H4 (cell line): ENCODE measurements at places on chromosomes 5 and 9. TPM values are rescaled to one million over a fixed set of nuclear protein-coding genes. Genes with fewer than 3 reads are reported as not detected.

DNA sequence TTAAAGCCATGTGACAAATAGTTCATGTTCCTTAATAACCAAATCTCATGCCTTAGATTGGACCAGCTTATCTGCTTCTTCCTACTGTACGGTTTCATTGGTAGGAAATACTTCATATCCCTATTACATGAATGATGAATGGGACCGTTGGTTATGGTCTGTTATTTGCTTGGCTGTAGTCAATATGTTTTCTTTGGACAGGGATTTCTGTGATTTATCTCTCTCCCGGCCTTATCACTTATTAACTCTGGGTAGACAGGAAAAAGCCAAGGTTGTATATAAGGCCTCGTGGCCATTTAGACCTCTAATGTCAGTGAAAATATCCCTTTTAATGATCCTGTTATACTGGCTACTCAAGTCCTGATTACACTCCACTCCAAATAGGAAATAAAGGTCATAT lies 330.6 kb downstream of the EBF1 start:
- no peak for DNase-seq

DNA sequence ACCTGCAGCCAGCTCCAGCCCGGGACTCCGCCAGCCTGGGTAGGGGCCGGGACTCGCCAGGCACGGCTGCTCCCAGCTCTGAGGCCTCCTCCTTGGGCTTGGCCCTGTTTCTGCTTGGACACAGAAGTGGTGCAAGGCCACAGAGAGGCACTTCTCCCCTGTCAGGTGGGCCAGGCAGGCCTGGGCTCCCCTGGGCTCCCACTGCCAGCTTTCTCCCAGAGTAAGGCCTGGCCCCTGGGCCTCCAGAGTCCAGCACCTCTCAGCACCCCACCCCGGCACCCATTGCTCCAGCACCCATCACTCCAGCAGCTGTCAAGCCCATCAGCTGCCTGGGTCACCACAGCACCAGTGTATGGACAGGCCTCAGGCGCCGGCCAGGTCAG lies 71.1 kb upstream of the LRRTM2 start:
- no peak for DNase-seq

DNA sequence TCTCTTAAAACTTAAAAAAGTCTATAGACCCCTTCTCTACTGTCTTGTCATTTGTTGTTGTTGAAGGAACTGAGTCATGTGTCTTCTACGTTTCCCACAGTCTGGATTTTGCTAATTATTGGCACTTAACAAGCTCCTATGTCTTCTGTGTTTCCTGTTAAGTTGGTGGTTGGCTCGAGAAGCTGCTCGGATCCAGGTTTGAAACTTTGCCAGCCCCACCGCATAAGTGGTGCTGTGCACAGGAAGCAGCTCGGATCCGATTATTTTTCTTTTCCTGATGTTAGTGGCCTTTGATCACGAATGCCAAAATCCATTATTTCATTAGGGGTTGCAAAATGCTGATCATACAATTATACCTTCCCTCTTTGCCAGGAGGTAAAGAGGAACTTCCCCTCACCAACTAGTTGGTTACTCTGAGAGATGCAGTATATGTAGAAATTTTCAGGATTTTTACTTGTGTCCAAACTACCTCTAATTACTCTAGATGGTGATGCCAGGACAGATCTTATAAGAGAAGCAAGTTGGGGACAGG lies 186.5 kb downstream of the NSG2 start:
- peak; percentile 83 for DNase-seq

DNA sequence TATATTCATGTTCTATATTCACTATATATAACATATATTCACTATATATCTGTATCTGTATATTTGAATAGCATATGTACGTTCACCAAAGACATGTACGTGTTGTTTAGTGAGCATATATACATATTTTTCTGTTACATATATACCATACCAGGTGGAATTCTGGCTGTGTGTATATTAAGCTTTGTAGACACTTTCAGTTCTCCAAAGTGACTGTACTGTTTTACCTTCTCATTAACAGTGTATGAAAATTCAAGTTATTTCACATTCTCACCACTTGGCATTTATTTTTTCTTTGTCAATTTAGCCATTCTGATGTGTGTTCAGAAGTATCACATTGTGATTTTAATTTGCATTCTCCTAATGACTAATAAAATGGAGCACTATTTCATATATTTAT lies 52.2 kb downstream of the DROSHA start:
- no peak for DNase-seq

- no peak for DNase-seq
These were observed 24.8 kb downstream of the HSPB3 start for GRCh38 chr5:54480296-54480695.

Gene PCDHGA8
- total RNA-seq: 0.39 and 0.74 TPM in 2 replicates

DNA sequence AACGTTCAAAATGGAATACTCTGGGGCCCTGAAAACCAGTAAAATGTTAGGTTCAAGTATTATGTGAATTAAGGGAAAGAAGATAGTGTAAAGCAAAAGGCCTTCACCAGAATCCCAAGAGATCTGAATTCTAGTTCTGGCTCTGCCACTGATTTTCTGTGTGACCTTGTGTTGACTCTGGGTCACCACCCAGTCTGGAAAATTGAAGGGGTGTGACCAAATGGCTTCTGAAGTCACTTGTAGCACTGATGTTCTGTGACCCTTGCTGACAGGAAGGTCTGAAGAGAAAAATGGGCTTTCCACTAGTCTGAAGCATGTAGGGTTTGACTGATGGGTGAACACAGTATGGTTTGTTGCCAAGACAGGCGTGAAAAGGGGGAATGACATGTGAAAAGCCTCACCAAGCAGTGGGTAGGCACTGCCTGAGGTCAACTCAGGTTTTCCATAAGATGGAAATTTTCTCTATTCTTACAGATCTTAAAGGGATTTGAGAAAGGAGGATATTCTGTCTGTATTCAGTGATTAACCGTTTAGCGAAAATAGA lies 33.1 kb downstream of the ANP32B start:
- no peak for DNase-seq

Gene SPATA9
- 0.45 TPM in 1 of 2 replicates, not detected in the other for total RNA-seq

DNA sequence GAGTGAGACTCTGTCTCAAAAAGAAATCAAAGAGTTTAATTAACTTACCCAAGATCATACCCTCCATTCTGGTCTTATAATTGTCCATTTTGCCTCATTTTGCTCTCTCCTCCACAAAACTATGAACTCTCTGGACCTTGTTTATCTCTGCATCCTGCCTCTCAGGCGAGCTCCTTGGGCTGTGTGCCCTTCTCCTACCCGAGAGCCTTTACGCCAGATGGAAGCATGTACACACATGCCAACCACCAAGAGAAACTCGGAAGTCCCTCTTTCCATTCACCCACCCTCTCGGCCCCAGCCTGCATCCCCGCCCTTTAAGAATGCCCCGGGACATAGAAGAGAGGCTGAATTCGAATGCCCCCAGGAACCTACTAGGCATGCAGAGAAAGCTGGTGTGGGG lies 25.9 kb downstream of the CPLX2 start:
- no peak for DNase-seq

Gene WHRN
- 0.37 and 1.5 TPM in 2 replicates for total RNA-seq

- DNase-seq: no peak
These were observed 54.1 kb downstream of the RASGEF1C start for GRCh38 chr5:180154821-180155364.

Gene ZNG1F
- total RNA-seq: 2.7 and 14.8 TPM in 2 replicates

GRCh38 chr5:1474866-1475543 lies 29.8 kb upstream of the SLC6A3 start:
- no peak for DNase-seq

Gene CCNJL
- 6.6 and 7.4 TPM in 2 replicates for total RNA-seq

Gene IL13
- not detected in 2 replicates for total RNA-seq

- DNase-seq: no peak
These were observed 12.1 kb downstream of the PCDH1 start for GRCh38 chr5:141866096-141866495.

DNA sequence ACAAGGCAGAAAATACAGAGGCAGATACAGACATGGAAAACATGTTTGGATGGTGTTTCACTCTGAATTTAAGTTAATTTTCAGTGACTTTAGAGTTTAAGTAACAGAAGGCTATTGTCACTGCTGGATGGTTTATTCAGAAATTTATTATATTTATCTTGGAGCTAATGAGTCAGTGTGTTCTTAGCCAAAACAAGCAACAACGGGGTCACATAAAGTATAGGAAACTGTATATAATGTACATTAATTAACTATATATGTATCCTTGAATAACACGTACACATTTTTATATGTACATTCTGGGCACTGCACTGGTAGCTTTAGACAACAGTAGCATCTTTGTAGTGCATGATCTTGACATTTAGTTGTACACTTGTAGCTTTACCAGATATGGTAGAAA lies 30.7 kb downstream of the CYLC2 start:
- no peak for DNase-seq

GRCh38 chr5:59268756-59269415 lies 624.6 kb downstream of the PDE4D start:
- no peak for DNase-seq

- no peak for DNase-seq
These were observed 75.2 kb upstream of the FREM1 start for GRCh38 chr9:14985419-14985818.

- peak; percentile 54 for DNase-seq
These were observed 2.9 kb downstream of the WDR38 start for GRCh38 chr9:124855944-124856765.

Gene LRRC14B
- not detected in 2 replicates for total RNA-seq

DNA sequence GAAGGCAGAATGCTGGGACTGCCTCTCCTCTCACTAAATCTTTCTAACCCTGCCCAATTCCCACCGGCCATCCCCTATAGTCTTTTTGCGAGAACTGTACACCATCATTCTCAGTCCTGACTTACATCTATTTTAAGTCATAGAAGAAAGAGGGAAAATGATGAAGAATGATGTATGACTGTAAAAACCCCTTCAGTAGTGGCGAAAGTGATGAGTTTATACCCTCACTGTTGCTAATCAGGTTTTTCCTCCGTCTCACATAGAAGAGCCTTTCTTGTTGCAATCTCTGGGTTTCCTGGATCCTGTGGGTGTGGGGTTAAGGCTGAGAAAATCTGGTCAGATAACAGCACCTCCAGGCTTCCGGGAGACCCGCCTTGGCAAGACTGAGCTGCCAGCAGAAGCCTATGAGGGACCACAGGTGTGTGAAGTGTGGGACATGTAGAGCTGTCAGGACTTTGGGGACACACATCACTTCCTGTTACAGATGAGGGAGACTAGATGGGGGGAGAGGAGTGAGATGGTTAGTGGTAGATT lies 147.1 kb upstream of the SLC12A2 start:
- DNase-seq: no peak

DNA sequence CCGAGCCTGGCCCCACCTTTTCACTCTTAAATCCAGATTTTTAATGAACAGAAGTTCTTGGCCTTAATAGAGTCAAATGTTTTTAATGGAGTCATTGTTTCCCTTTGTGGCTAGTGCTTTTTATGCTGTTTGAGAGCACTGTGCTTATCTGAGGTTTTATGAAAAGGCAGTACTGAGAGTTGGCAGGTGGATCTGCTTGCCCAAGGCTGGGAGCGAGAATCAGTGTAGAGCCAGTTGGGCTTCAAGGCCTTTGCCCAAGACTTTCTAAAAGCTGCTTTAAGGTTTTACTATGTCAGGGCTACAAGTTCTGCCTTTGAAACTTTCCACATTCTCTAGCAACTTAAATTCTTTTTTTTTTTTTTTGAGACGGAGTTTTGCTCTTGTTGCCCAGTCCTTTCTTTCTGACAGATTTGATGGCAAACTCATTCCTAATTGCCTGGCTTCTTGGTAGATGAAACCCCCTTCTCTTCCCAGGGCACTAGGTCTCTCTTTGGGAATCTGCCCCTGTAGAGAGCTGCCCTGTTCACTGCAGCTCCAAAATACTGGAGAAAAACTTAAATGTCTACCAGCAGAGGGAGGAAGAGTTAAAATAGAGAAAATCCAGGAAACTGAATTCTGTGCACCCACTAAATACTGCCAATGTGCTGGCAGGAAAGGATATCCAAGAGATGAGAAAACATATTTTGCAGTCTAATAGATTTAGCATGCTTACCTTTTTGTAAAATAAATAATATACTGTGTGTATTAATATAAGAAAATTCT lies 36.9 kb upstream of the CDK20 start:
- DNase-seq: no peak

- no peak for DNase-seq
These were observed 69.2 kb downstream of the ZNF462 start for GRCh38 chr9:106932178-106932577.

- DNase-seq: peak; percentile 64
These were observed 199.6 kb downstream of the SYK start for GRCh38 chr9:91001146-91001611.

GRCh38 chr5:128772356-128772755 lies 192.9 kb upstream of the SLC27A6 start:
- no peak for DNase-seq

DNA sequence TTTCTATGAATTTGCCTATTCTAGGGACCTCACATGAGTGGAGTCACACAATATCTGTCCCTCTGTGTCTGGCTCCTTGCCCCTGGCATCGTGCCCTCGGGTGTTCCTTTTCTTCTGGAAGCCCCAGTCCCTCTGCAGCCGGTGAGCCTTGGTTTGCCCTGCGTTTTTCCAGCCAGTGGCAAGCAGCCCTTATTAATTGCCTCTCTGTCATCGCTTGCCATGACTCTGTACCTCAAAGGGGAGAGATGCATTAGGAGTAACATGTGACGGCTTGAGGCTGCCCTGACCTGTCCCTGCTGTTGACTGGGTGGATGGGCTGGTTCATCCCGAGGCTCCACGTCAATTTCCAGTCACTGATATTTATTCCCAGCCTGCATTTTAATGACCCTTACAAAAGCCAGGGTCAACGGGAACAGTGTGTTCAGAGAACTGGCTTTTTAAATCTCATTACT lies 87.3 kb downstream of the CFAP90 start:
- DNase-seq: no peak

DNA sequence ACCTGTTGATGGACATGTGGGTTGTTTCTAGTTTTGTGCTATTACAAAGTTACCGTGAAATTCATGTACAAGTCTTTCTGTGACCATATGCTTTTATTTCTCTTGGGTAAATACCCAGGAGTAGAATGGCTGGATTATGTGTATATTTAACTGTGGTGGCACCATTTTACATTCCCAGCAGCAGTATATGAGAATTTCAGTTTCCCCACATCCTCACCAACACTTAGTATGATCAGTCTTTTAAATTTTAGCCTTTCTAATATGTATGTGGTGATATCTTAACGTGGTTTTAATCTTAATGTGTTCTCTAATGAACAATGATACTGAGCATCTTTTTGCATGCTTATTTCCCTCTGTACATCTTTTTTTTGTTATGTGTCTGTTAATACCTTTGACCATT lies 36.6 kb downstream of the GALNT10 start:
- no peak for DNase-seq

Gene TMEM252
- total RNA-seq: not detected in 2 replicates
